Neural progenitor cell (in vitro differentiated cells): ENCODE measurements at places on chromosomes 5 and 9.

DNA sequence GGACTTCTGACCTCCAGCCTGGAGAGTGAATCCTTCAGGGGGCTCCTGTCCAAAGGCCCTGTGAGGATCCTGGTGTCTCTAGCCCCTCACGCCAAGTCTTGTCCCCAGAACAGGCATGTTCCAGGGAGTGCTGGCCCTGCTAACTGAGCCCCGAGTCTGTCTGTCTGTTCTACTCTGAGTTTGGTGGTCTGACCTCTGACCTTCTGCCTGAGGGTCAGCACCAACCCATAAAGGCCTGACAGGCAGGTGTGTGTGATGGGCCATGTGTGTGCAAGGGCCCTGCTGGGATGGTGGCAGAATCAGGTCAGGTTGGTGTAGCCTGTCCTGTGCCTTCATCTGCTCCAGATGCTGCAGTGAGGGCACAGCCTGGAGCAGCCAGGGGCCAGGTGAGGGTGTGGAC lies 46.3 kb downstream of the PHF2 start:
- no peaks in the 10 kb centered on the region for H3K4me1 ChIP-seq
- no peak for DNase-seq
- H3K27ac ChIP-seq = no peak overlapping the region
- no peaks in the 10 kb centered on the region for H3K27me3 ChIP-seq
- H3K4me3 ChIP-seq = no peak overlapping the region

- no peaks in the 10 kb centered on the region for H3K27me3 ChIP-seq
- H3K27ac ChIP-seq = no peak overlapping the region
- no peaks in the 10 kb centered on the region for H3K36me3 ChIP-seq
- H3K4me1 ChIP-seq = no peaks in the 10 kb centered on the region
- no peak for DNase-seq
Measured at GRCh38 chr5:114007678-114008077, 354.2 kb upstream of the KCNN2 start.

DNA sequence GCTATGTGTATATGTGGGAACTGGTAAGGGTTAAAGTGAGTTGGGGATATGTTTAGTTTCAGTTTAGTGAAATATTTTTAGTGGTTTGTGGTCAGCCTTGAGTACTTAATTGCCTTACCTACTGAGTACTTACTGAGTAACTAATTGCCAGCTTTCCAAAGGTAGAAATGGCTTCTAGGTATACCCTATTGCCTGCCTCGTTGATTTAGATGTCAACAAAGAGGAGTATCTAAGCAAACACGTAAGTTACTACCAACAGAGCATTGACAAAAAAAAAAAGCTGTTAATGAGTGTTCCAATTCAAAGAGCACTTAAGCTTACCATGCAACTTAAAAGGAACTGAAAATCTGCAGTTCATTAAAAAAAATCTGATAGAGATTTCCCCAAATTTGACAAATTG lies 8.8 kb downstream of the ATP10B start:
- no peaks in the 10 kb centered on the region for H3K4me1 ChIP-seq
- no peak for DNase-seq
- no peaks in the 10 kb centered on the region for H3K36me3 ChIP-seq

DNA sequence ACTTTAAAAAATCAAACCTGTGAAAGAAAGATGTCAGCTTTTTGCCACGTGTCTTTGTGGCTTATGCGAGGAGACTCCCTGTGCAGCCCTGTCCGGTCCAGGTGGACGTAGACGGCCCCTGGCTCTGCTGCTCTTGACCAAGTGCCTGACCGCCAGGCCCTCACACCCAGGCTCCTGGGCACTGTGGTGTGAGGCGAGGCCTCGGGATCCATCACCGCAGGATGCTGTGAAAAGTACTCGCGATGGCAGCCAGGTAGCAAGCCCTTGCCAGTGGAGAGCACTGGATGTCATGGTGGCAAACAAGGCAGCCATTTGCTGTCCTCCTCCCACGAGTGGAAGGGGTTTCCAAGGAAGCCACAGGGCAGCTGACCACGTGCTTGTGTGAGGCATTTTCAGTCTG lies 245.1 kb downstream of the CACNA1B start:
- no peaks in the 10 kb centered on the region for H3K36me3 ChIP-seq
- H3K4me1 ChIP-seq = no peaks in the 10 kb centered on the region
- no peak overlapping the region for H3K27ac ChIP-seq
- H3K4me3 ChIP-seq = no peak overlapping the region
- no peak for DNase-seq

DNA sequence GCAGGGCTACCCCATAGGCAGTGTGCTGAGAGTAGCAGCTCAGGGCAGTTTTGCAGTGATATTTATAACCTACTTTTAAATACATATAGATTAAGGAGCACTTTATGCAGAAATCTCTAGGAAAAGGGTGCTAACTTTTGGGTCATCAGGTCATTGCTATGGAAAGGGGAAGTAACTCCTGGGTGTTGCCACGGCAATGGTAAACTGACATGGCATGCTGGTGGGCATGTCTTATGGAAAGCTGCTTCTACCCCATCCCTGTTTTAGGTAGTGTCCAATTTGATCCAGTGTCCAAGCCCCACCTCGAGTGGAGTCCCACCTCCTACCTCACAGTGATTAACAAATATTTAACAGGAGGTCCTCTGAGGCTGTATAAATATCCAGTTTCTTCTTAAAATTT lies 56.8 kb upstream of the XPA start:
- no peak for DNase-seq
- H3K27ac ChIP-seq = no peak overlapping the region
- H3K4me3 ChIP-seq = no peak overlapping the region
- H3K4me1 ChIP-seq = no peaks in the 10 kb centered on the region

GRCh38 chr5:113450462-113450861 lies 15.7 kb upstream of the TSSK1B start:
- H3K27ac ChIP-seq = no peak overlapping the region
- no peaks in the 10 kb centered on the region for H3K4me1 ChIP-seq
- H3K4me3 ChIP-seq = no peak overlapping the region
- H3K27me3 ChIP-seq = no peaks in the 10 kb centered on the region

GRCh38 chr9:91037511-91038482 lies 236.2 kb downstream of the SYK start:
- no peak for DNase-seq
- peaks cover 11% of the 10 kb centered on the region for H3K4me1 ChIP-seq
- H3K36me3 ChIP-seq = no peaks in the 10 kb centered on the region
- no peak overlapping the region for H3K4me3 ChIP-seq
- H3K27ac ChIP-seq = no peak overlapping the region

GRCh38 chr5:87398981-87399614 lies 13.6 kb downstream of the CCNH start:
- peaks cover 35% of the 10 kb centered on the region for H3K36me3 ChIP-seq
- H3K4me3 ChIP-seq = no peak overlapping the region
- no peaks in the 10 kb centered on the region for H3K4me1 ChIP-seq
- DNase-seq = no peak

- no peak overlapping the region for H3K4me3 ChIP-seq
- no peaks in the 10 kb centered on the region for H3K36me3 ChIP-seq
- H3K27me3 ChIP-seq = no peaks in the 10 kb centered on the region
- H3K27ac ChIP-seq = no peak overlapping the region
Measured at GRCh38 chr9:136361754-136362449, 1.6 kb downstream of the DNLZ start.

DNA sequence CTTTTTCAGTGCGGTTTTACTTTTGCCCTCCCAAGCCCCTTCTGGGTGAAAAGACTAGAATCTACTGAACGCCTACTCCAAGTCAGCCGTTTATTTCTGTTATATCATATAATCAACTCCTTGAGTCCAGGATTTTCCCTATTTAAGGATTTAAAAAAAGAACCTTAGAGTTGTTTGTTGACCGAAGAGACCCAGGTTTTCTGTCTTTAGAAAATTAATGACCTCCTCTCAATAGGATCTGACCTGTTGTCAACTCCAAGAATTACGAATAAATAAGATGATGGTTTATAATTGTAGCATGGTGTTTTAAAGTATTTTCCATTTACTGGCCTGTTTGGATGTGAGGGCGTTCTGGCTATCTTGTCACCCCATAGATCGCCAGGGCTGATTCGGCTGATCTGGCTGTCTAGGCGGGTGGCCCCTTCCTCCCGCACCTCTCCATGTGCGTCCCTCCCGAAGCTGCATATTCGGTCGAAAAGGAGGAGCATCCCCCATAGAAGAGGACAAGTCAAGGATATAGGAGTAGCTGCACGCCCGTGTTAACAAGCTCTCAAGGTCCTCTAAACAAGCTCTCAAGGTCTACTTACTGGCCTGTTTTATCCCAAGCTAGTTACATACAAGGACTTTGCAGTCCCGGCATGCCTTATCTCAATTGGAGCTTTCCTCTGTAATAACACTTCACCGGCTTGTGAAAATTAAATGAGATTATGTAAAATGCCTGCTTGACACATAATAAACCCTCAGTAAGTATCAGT lies 1.1 kb upstream of the UBAP2 start:
- DNase-seq = peak; percentile 24
- no peaks in the 10 kb centered on the region for H3K27me3 ChIP-seq
- peaks cover 7% of the 10 kb centered on the region for H3K4me1 ChIP-seq
- no peaks in the 10 kb centered on the region for H3K36me3 ChIP-seq
- peak overlapping the region; percentile 98 for H3K27ac ChIP-seq
- H3K4me3 ChIP-seq = peak overlapping the region; percentile 90
